ENCODE measurements at places on chromosomes 3 and 15.

GRCh38 chr3:18652781-18653180 lies 227.6 kb upstream of the SATB1 start:
- DNase-seq: no peak

DNA sequence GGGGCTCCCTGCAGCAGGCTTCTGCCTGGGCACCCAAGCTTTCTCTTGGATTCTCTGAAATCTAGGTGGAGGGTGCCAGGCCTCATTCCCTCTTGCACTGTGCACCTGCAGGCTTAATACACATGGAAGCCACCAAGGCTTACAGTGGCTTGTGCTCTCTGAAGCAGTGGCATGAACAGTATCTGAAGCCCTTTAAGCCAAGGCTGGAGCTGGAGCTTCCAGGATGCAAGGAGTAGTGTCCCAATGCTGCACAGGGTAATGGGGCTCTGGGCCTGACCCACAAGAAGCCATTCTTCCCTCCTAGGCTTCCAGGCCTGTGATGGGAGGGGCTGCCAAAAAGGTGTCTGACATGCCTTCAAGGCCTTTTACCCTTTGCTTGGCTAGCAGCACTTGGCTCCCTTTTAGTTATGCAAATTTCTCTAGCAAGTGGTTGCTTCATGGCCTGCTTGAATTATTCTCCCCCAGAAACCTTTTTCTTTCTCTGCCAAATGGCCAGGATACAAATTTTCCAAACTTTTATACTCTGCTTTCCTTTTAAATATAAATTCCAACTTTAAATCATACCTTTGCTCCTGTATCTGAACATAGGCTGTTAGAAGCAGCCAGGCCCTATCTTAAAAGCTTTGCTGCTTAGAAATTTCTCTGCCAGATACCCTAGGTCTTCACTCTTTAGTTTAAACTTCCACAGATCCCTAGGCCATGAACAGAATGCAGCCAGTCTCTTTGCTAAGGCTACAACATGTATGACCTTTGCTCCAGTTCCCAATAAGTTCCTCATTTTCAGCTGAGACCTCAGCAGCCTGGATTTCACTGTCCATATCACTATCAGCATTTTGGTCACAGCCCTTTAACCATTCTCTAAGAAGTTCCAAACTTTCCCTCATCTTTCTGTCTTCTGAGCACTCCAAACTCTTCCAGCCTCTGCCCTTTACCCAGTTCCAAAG lies 201.1 kb upstream of the LRRFIP2 start:
- no peak for DNase-seq

GRCh38 chr15:63156755-63157117 lies 541 bp downstream of the RPS27L start:
- peak; percentile 27 for DNase-seq

DNA sequence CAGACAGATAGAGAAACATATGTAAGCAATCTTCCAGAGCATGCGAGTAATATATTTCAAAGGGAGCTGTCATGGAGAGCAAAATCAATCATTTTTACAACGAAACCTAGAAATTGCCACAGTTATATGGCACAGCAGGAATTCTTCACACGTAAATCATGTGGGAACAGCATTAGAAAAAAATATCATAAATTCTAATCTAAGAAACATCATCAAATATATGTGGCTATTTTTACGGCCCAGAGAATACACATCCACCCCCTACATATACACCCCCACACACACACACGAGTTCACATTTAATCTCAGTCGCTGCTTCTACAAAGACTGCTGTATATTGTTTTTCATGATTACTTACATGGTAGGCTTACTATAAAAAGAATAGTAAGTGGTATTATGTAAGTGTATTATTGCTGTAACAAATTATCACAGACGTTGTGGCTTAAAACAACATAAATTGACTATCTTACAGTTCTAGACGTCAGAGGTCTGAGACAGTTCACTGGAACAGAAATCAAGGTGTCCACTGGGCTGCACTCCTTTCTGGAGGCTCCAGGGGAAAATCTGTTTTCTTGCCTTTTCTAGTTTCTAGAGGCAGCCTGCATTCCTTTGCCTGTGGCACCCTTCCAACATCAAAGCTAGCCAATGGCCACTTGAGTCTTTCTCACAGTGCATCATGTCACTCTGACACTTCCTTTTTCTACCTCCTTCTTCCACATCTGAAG lies 363.3 kb downstream of the ULK4 start:
- no peak for DNase-seq

DNA sequence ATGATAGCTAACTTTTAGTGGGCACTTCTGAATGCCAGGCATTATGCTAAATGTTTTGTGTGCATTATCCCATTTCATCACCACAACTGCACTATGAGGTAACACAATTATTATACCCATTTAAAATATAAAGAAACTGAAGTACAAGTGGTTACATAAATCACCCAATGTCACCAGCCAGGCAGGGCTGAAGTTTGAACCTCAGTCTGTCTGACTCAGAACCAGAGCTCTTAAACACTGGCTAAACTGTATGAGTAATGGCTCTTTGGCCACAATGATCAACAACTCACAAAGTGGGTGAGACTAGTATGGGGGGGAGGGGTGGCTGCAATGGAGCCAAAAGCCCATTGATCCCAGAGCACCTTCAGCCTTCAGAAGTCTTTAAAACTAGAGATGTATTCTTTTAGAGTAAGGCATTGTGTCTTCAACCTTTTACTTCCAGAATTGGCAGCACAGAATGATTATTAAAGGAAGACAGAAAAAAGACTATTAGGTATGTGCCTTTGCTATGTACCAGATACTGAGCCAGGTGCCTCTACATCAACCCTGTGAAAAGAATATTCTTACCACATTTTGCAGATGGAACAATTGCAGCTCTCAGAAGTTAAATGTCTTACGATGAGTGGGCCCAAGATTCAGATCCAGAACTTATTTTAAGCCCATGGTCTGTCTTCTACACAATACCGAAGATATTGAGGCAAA lies 166.9 kb downstream of the UACA start:
- DNase-seq: peak; percentile 35

GRCh38 chr3:194087995-194088855 lies 47.7 kb upstream of the HES1 start:
- no peak for DNase-seq

- no peak for DNase-seq
These were observed 23.7 kb upstream of the CD47 start for GRCh38 chr3:108114423-108115065.

DNA sequence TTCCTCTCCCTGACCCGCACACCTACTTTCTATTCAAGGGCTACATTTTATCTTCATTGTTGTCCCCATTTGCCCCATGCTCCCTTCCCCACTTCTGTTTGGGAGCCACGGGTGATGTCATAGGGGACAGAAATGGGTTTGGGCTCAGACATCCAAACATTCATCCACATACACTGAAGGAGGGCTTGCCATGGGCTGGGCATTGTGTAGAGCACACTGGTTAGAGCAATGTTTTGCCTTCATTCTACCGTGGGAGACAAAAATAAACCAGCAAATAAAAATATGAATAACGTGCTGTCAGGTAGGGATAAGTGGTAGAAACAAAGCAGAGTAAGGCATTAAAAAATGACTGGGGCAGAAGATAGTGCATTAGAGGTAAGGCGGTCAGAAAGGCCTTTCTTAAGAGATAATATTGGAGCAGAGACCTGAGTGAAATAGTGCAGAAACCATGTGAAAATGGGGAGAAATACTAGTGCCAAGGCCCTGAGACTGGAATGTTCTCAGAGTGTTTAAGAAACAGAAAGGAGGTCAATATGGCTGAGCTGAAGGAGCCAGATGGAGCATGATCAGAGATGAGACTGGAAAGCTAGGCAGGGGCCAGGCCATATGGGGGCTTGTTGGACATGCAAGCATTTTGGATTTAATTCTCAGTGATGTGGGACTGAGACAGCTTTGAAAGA lies 40.9 kb upstream of the CLSTN2 start:
- DNase-seq: no peak
